ENCODE measurements at places on chromosomes 4 and X.

GRCh38 chrX:109384699-109385098 is 97.2 kb downstream of the GUCY2F start:
- DNase-seq = no peak

GRCh38 chr4:188780686-188781085 is 641.4 kb downstream of the TRIML1 start:
- DNase-seq = no peak

GRCh38 chrX:136457303-136457917 is 30.3 kb upstream of the BRS3 start:
- DNase-seq = no peak

GRCh38 chrX:134603806-134604700 is 54.2 kb downstream of the PLAC1 start:
- peak; percentile 31 for DNase-seq

DNA sequence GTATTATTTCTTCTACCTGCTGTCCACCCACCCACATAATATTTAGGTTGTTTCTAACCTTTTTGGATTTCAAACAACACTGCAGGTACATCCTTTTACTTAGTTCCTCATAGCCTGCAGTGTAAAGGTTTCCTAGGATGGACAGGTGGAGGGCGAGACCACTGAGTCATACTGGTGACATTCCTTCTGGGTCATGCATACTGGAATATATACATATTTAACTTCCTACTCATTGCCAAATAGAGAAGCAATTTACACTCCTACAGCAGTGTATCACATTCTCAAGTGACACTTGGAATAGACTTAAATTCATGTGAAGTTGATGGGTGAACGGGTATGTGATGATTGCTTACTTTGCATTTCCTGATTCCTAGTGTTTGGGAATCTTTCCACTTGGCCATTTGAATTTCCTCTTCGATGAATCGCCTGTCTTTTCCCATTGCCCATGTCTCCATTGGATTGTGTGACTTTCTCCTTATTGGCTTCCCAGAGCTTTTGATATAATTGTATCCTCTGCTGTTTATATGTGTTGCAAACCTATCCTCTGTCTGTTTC is 8.2 kb upstream of the PPP2R2C start:
- no peak for DNase-seq

DNA sequence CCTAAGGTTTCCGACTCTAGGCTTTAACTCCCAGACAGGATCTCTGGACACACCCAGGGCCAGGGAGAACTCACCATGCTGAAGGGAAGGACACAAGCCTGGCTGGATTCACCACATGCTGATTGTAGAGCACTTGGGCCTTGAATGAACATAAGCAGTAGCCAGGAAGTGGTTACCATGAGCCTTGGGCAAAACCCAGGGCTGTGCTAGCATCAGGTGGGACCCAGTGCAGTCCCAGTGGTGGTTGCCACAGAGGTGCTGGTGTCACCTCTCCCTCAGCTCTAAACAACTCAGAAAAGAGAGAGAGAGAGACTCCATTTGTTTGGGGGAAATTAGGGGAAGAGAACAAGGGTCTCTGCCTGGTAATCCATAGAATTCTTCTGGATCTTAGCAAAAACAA is 77.0 kb downstream of the KLHL13 start:
- DNase-seq = no peak

DNA sequence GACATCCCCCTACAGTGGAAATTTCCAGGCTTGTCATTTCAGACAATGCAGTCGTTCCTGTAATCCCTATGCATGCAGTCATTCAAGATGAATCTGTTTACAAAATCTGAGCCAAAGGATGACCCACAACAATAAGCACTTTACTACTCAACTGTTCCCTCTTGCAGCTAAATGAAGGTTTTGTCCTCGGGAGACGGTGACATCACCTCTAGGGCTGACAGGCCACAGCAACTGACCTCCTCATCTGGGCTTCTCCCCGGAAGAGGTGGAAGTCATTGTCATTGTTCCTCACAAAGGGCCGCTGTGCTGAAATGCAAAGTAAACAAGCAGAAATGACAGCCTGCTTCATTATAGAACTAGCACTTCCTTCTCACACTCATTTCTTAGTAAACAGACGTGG is 29.2 kb downstream of the CLRN2 start:
- DNase-seq = no peak

DNA sequence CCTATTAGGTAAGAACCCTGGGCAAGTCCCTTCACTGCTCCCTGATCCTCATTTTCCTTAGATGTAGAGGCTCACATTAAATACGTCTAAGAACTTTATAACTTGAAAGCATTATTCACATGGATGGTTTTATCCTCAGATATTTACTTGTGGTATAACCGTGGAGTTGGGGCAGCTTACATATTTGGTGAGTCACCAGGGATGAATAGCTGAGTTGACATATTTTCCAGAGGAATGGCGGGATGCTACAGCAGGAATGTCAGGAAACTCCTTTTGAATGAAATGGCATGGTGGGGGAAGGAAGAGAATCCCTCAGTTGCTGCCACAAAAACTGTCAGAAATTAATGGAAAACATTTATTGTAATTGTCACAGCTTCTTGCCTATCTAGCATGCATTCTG is 165.3 kb upstream of the RPS6KA3 start:
- no peak for DNase-seq

DNA sequence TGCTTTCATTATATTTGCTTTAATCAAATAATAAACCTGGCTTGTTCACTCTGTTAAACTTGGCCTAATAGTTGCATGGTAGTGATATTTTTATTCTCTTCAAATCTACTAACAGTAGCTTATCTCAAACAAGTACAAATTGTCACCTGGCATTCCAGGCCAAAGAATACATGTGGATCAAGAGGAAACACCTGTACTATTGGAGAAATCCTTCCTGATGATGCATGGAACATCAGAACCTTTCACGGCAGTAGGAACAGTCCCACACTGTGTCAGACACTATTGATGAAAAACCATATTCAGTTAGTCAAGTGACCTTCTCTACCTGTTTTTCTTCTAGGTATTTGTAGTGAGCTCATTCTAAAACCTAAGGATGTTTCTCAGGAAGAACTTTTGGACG is 17.0 kb downstream of the MTHFD2L start:
- no peak for DNase-seq

- no peak for DNase-seq
Measured at GRCh38 chr4:98298022-98298421, 36.8 kb downstream of the RAP1GDS1 start.

- DNase-seq = no peak
Measured at GRCh38 chr4:183838987-183839712, 66.0 kb upstream of the STOX2 start.

DNA sequence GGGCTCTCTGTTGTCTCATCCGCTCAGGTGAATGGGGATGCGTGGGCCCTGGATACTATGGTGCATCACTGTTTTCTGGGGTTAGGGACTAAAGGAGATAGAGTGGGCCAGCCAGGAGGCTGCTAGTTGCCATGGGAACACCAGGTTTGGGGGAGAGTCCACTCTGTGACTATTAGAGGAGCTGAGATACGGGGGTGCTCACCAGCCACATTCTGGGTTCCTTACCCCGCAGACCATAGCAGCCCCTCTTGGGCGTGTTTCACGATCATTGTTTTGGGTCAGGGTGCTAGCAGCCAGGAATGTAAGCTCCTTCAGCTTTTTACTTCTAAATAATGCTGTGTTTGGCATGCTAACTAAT is 4.6 kb downstream of the EFNB1 start:
- DNase-seq = peak; percentile 3

GRCh38 chr4:16889945-16890344 is 8.5 kb downstream of the LDB2 start:
- no peak for DNase-seq

- DNase-seq = no peak
Measured at GRCh38 chr4:48504026-48504330, 13.9 kb downstream of the ZAR1 start.

DNA sequence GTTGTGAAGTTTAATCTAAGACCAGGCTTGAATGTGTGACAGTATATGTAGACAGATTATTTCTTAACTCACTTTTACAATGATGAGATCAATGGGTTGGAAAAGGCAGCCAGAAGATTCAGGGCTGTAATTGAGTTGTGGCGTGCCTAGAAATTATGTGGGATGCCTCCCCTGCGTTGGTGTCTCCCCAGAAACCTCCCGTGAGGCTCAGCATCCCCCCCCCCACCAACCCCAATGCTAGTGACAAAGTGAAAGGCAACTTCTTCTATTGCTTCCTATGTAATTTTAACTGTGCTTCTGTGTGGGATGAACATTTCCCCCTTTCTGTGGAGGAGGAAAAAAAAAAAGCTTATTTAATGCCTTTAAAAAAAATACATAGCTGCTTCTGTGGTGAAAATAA is 297.9 kb downstream of the ARHGAP10 start:
- no peak for DNase-seq

- peak; percentile 40 for DNase-seq
Measured at GRCh38 chr4:110196871-110197528, 1.4 kb downstream of the ELOVL6 start.

DNA sequence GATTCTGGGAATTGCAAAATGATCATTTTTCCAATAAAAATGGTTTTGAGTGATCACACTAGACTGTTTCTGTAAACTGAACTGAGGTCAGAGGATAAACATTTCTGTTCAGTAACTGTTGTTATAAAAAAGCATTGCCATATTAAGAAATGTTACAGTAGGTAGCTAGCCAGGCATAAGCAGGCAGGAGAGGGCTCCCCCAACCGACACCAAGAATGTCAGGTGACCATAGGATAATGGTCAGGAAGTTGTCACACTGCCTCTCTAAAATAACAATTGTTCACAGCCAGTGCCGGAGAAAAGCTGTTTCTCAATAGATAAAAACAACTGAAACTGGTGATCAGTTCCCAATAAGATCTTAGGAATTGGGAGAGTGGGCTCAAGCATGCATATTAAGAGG is 306.2 kb upstream of the SLIT2 start:
- DNase-seq = no peak

DNA sequence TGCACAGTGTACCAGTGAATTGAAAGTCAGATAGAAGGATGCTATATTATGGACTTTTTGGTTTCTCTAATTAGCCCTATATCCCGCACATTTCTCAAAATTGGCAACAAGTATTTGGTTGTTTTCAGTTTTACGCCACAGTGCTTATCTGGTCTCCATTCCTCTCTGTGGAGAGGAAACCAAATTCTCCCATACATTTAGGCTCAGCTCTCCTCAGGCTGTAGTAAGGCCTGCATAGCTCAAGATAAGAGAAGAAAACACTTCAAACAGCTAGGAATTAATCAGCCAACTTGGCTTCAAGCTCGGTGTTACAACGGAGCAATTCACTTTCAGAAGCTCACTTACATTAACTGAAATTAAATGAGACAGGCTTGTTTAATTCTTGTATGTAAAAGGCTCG is 263.2 kb downstream of the PDHA2 start:
- DNase-seq = no peak

GRCh38 chr4:16124232-16124631 is 40.4 kb upstream of the PROM1 start:
- DNase-seq = no peak

DNA sequence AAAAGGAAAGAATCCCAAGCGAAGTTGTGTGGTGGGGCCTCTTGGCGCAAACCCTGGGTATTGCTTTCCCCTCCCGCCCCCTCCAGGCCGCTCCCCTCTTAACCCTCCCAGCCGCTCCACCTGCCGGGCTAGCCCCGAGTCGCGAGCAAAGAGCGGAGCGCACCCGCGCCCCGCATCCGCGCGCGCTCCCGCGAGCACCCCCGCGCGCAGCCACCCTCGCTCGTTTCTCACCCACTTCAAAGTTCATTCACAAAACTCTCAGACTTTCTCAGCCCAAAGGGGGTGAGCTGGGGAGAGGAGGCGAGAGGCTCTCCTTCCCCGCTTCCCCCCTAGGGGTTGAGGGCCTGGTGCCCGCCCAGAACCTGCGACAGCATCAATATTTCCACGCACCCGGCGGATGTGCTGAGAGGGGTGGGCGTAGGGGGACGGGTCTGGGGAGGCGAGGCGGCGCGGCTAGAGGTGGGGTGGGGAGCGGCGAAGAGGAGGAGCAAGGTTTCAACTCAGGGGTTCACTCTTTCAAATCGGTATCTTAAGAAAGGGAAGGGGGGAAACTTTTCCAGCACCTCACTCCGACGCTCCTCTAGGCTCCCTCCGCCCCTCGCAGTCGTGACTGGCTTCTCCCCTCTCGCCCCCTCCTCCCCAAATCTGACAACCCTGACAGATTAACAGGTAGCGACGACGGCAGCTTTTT is 1.8 kb downstream of the MAML3 start:
- peak; percentile 78 for DNase-seq

- no peak for DNase-seq
Measured at GRCh38 chr4:20612313-20612712, 87.9 kb upstream of the PACRGL start.

DNA sequence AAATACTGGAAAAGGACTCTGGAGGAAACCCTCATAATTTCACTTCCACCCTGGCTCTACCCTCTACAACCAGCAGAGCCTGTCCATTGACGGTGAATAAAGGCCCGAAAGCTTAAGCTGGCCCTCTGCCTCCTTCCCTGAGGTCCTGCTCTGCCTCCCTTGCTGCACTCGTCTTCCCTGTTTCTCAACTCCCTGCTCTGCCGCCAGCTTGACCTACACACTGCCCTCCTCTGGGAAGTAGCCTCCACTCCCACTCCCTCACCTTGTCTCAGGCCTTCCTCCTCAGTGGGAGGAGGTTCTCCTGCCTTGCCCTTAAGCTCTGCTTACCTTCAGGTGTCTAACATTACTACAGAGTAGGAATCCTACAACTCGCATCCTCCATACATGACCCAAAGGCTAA is 608.6 kb upstream of the NR3C2 start:
- no peak for DNase-seq

DNA sequence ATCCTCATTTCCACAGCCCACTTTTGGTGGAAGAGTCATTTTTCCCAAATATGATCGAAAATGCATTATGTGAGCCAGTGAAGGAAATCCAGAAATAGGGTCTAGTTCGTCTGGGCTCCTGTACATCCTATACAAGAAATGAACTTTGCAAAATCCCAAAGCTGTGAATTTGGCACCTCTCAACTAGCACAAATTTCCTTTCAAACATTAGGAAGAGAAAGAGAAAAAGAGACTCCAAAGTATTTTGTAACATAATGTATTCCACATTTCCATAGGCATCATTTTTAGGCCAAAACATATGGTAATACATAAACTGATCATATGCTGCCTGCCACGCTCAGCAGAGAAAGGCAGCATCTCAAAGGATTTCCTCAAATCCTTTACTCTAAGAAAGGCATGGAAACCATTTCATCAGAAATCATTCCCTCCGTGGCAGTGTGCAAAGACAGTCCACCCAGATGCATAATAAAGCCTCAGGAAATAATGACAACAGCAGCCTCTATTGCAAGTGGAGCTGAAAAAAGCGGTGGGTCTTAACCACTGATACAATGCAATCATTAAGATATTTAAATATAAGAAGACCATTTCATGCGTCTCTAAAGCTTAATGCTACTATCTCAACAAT is 56.8 kb downstream of the ANOS1 start:
- DNase-seq = no peak

DNA sequence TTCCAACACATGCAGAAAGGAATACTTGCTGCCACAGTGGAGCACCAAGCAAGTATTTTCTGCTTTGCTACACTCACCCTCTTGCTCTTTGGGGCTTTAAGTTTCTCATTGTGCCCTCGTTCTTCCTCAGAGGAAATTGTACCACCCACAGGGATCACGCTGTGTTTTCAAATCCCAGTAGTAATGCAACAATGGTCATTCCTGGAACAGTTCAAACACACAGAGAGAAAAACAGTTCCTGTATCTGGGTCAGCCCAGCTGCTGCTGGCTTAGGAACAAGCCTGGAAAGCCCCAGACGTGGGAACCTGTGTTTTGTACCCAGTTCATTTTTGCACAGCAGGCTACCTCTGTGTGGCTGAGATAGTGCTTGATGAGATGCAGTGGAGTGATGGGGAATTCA is 907.8 kb downstream of the STPG2 start:
- DNase-seq = no peak

Measured in uterus (tissue), 4 donors.